Globus pallidus (tissue), 1 donor: ENCODE measurements at places on chromosomes 2 and 18.

DNA sequence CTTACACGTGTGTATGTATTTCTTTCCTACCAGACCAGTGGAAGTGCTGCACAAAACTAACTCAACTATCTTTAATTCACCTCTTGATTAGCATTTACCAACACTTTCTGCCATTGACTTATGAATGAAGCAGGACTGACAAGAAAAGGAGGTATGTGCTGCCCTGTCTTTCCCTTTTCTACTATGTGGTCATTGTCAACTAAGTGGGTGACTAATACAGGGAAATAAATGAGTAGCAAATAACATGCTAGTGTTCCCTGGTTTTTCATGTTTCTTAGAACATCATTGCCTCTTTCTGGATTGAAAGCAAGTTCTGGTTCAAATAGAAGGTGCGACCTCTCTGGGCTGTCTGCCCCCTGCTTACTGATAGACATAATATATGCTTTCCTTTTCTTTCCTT is 58.0 kb downstream of the LINC00305 start:
- DNase-seq: no peak

DNA sequence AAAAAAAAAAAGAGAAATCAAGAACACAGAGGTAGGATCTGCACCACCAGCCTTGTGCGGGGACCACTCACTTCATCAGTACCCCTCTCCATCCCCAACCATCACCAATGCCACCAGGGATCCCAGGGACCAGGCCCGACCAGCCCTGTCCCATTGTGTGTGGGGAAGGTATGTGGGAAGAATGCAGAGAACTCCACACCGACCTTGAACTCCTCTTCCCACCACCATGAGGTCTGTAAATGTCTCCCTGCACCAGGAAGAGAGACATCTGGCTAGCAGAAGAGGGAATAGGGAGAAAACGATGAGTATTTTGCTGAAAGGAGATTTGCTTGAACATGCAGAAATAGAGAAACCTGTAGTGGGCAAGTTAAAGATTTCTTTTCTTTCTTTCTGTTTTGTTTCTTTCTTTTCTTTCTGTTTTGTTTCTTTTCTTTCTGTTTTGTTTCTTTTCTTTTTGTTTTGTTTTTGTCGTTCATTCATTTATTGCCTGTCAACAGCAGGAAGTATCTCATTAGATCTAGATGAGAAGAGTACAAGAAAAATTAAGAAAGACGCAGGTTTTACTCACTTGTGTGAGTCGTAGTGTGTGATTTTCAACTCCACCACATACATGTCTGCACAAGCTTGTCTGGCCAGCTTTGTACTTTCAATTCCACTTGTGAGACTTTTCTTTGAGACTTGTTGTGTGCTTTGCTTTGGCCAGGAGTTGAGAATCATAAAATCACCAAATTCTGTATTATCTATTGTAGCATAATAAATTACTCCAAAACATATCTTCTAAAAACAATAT is 179.8 kb upstream of the HAAO start:
- no peak for DNase-seq

DNA sequence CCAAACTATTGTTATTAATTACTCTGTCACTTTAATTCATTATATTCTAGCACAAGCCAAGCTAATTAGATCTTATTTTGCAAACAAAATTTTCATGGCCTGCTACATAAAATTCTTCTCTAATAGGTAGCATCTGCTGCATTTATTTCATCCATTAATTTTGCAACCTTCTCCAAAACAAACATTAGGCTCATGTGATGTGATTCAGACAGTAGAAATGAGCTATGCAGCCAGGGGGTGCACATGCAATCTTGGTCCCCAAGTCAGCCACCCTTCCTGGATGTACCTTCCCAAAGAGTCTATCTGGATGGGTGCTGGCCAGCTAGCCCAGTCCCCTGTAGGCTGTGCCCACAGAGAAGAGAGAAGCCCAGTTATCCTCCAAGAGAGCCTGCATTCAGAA is 242.1 kb upstream of the OSR1 start:
- DNase-seq: no peak

GRCh38 chr2:60484133-60484645 is 69.3 kb downstream of the BCL11A start:
- DNase-seq: peak; percentile 16

GRCh38 chr2:238382381-238382781 is 44.3 kb upstream of the ASB1 start:
- no peak for DNase-seq

GRCh38 chr2:49753344-49753985 is 599.1 kb upstream of the FSHR start:
- DNase-seq: no peak
